Spinal cord (tissue), 10 donors: ENCODE measurements at places on chromosomes 4 and X. TPM values are rescaled to one million over a fixed set of nuclear protein-coding genes. Genes with fewer than 3 reads are reported as not detected.

Gene MTMR8
- total RNA-seq, result 4.5 TPM

Gene FAM9C
- 0.10 TPM for total RNA-seq

Gene ZFP92
- 1.8 TPM for total RNA-seq

Gene CT45A3
- total RNA-seq, result 0.33 TPM

Gene ERCC6L
- total RNA-seq, result 1.7 TPM

- H3K27me3 ChIP-seq, result no peaks in the 10 kb centered on the region
- DNase-seq, result no peak
- H3K4me1 ChIP-seq, result no peaks in the 10 kb centered on the region
- no peaks in the 10 kb centered on the region for H3K36me3 ChIP-seq
- no peak overlapping the region for H3K4me3 ChIP-seq
- H3K27ac ChIP-seq, result no peak overlapping the region
Measured at GRCh38 chr4:81621490-81621889, 149.8 kb upstream of the RASGEF1B start.

DNA sequence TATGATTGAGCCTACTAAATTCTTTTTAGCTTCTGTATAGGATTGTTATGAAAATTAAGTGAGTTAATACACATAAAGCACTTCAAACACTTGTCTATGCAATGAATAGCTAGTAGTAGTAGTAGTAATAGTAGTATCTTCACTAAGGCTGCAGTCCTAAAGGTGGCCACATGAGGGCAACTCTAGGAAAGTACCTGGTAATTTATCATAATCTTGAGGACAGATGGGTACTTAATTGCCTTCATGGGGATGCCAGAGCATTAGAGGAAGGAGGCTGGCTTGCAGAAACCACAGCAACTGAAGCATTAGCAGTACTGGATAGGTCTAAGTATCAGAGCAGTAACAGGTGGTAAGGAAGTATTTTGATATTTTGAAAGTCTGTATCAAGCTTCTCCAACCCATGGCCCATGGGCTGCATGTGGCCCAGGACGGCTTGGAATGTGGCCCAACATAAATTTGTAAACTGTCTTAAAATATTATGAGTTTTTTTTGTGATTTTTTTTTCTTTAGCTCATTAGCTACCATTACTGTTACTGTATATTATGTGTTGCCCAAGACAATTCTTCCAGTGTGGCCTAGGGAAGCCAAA is 17.3 kb downstream of the NIPAL1 start:
- no peaks in the 10 kb centered on the region for H3K27me3 ChIP-seq
- DNase-seq, result no peak
- no peak overlapping the region for H3K4me3 ChIP-seq
- H3K4me1 ChIP-seq, result no peaks in the 10 kb centered on the region
- H3K27ac ChIP-seq, result no peak overlapping the region

- no peak for DNase-seq
- H3K4me1 ChIP-seq, result no peaks in the 10 kb centered on the region
- no peaks in the 10 kb centered on the region for H3K27me3 ChIP-seq
Measured at GRCh38 chr4:176013476-176014247, 52.0 kb upstream of the WDR17 start.

GRCh38 chrX:118499295-118499694 is 3.7 kb downstream of the DOCK11 start:
- H3K4me1 ChIP-seq, result peaks cover 10% of the 10 kb centered on the region
- no peak overlapping the region for H3K4me3 ChIP-seq
- no peak for DNase-seq
- H3K27ac ChIP-seq, result no peak overlapping the region
- H3K27me3 ChIP-seq, result peaks cover 11% of the 10 kb centered on the region
- no peaks in the 10 kb centered on the region for H3K36me3 ChIP-seq

DNA sequence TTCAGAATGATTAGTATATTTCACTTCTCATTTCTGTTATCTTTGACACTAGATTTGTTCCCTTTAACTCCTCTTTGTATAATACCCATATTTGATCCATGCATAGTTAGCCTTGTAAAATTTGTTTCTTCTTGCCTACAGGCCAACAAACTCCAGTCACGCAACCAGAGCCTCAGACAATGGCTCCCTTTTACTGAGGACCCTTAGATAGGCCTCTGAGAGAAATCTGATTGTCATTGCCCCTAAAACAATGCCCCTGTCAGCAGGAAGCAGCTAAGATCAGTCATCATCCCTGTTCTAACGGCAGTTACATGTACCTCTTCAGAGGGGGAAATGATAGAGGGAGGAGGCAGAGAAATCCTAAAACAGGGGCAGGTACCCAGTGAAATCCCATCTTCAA is 190.6 kb upstream of the TENT5D start:
- no peaks in the 10 kb centered on the region for H3K36me3 ChIP-seq
- no peak for DNase-seq
- H3K27ac ChIP-seq, result no peak overlapping the region
- no peaks in the 10 kb centered on the region for H3K4me1 ChIP-seq
- H3K4me3 ChIP-seq, result no peak overlapping the region

DNA sequence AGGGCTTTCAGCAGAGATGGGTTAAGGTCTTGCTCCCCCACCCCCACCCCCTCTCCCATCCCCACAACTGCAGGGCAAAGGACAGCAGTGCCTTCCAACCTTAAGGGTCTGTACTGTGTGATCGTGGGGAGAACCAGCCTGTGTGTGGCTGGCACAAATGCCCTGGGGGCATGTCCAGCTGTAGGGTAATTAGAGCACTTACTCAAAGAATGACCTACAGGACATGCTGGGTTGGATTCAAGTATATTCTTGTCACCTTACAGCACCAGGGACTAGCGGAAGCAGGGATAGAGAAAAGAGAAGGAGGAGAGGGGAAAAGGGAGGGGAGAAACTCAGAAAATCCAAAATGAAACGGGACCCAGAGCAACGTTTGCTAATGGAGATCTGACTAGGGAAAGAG is 191.3 kb upstream of the GATB start:
- H3K27me3 ChIP-seq, result no peaks in the 10 kb centered on the region
- no peak overlapping the region for H3K27ac ChIP-seq
- H3K4me3 ChIP-seq, result no peak overlapping the region
- DNase-seq, result no peak

DNA sequence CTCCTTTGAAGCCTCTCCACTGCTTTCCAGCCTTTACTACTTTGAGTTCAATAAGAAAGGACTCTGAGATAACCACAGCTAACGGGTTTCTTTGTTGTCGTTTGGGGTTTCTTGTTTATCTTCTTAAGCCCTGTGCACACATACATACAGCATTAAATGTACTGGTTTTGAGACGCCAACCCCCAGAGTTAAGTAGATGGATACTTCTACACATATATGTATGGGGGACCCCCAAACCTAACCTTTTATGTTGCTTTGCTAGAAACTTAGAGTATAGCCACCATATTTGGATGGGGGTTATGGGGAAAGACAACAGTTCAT is 697 bp downstream of the CEP135 start:
- no peaks in the 10 kb centered on the region for H3K27me3 ChIP-seq
- H3K36me3 ChIP-seq, result no peaks in the 10 kb centered on the region
- no peak for DNase-seq
- no peaks in the 10 kb centered on the region for H3K4me1 ChIP-seq
- peak overlapping the region; percentile 94 for H3K27ac ChIP-seq
- peak overlapping the region; percentile 73 for H3K4me3 ChIP-seq

DNA sequence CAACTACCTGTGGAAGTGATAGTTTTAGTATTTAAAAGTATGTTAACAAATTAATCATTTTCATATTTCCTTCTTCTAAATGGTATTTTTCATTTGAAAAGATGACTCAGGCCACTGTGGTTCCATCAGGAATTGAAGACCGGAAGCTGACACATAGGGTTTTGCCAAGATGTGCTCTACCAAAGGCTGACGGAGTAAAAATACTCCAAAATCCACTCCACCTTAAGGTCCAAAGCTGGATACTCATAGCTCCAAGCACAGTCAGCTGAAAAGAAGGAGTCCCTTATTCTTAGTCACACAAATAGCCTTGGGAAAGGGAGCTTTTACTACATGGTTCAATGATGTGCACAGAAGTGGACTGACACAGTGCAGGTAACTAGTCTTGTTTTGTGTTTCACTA is 472.0 kb downstream of the ARAP2 start:
- no peaks in the 10 kb centered on the region for H3K4me1 ChIP-seq
- no peaks in the 10 kb centered on the region for H3K36me3 ChIP-seq
- H3K27me3 ChIP-seq, result no peaks in the 10 kb centered on the region
- H3K4me3 ChIP-seq, result no peak overlapping the region
- no peak overlapping the region for H3K27ac ChIP-seq
- no peak for DNase-seq

- H3K27me3 ChIP-seq, result no peaks in the 10 kb centered on the region
- H3K36me3 ChIP-seq, result no peaks in the 10 kb centered on the region
- DNase-seq, result no peak
- no peaks in the 10 kb centered on the region for H3K4me1 ChIP-seq
- H3K4me3 ChIP-seq, result no peak overlapping the region
Measured at GRCh38 chr4:85358831-85359230, 116.1 kb upstream of the ARHGAP24 start.

DNA sequence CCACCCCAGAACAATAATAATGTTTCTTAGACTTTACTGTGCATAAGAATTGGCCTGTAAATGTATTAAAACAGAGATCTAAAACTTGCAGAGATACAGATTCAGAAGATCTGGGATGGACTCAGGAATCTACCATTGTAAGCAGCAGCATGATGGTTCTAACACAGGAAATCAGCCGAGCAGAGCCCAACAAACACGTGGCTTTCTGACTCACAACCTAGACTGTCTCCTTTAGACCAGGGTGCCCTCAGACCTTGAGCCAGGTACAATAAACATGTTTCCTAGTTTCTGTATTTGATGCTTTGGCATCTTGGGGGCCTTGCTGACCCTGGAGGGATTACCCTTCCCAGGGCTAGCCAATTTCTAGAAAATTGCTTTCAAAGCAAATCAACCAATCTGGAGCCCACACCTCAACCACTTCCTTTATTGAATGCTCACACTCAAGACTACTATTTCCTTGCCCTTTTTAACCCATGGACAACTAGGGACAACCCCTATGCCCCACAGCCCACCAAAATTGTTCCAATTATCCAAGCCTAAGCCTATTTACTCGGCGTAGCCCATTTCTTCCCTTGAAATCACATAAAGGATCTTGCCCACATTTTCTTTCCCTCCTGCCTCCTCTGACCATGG is 80.5 kb downstream of the TBC1D9 start:
- no peak overlapping the region for H3K27ac ChIP-seq
- no peak for DNase-seq
- no peak overlapping the region for H3K4me3 ChIP-seq

GRCh38 chrX:78123190-78123589 is 16.3 kb downstream of the TAF9B start:
- H3K36me3 ChIP-seq, result peaks cover 6% of the 10 kb centered on the region
- H3K4me3 ChIP-seq, result no peak overlapping the region
- no peaks in the 10 kb centered on the region for H3K4me1 ChIP-seq
- DNase-seq, result no peak

DNA sequence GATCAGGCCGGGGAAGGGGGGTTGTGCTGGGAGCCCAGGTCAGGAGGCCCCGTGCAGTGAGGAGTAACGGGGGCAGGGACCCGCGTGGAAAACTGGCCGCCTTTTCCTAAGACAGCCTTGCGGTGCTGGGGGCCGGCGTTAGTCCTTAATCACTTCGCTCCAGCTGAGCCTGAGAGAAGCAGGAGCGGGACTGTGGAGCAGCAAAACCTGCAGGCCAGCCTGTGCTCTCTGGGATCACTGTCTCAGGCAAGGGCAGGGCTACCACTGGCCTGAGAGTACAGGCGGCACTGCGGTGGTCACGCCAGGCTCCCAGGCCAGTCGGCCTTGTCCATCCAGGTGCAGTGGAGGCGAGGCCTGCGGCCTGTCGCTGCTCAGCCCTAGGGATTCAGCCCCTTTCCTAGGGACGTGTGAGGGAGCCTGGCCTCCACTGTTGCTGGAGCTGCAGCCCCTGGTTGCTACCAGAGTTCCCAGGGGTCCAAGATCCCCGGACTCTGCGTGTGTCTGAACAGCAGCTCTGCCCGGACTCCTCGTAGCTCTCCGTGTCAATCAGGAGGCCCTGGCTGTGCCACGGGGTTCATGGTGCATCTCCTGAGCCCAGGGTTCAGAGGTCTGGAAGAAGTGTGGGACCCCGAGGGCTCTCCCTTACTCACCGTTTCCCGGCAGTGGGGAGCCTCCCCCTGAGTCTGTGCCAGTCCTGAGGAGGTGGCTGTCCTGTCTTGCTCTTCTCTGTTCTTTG is 2141.7 kb upstream of the TENM3 start:
- H3K4me1 ChIP-seq, result no peaks in the 10 kb centered on the region
- H3K27me3 ChIP-seq, result no peaks in the 10 kb centered on the region
- peaks cover 3% of the 10 kb centered on the region for H3K36me3 ChIP-seq
- H3K4me3 ChIP-seq, result no peak overlapping the region
- DNase-seq, result no peak

DNA sequence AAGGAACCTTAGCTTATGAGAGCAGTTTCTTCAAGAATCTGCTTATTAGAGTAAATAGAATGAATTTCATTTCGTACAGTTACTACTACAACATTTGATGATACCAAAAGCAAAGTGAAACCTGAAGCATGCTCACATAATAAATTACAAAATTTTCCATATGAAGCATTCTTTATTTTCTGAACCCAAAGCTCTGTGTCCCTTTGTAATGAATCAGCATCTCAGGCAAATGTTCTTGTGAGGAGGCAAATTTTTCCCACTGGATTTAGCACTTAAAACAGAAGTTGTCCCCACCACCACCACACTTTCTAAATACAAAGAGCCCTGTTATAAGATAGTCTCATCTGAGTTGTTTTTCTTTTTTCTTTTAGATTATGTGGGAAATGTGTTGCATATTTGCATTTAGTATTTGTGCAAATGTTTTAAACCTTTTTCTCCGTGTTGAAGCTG is 70.7 kb upstream of the NFKB1 start:
- peak overlapping the region; percentile 59 for H3K27ac ChIP-seq
- peak overlapping the region; percentile 59 for H3K4me3 ChIP-seq
- DNase-seq, result peak; percentile 38
- H3K27me3 ChIP-seq, result no peaks in the 10 kb centered on the region

DNA sequence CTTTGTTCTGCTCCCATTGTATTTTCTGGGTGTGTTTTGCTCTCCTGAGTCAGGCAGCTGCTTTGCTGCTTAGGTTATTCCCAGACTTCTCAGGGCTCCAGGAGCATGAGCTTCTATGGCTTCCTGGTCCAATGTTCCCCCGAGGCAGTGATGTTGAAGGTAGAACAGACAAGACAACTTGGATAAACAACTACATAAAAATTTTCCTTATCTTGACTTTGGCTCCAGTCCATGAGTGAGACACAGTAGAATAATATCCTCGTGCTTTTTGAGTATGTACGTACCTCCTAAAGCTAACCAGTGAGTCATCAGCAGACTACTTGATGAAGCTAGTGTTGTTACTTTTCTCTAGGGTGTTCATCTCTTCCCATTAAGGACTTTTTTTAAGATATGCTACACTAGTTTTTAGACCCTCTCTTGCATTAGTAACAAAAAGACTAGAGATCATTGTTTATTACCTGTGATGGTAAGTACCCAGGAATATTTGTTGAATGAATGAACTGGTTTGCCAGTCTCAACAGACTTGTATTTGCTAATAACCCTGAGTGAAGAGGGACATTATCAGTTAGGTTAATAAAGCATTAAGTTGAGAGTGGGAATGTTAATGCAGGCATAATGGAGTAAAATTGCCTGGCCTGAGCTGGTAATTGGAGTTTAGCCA is 131.9 kb downstream of the FHIP1A start:
- no peaks in the 10 kb centered on the region for H3K4me1 ChIP-seq
- no peak overlapping the region for H3K4me3 ChIP-seq
- peak; percentile 24 for DNase-seq
- no peaks in the 10 kb centered on the region for H3K36me3 ChIP-seq
- no peaks in the 10 kb centered on the region for H3K27me3 ChIP-seq
- H3K27ac ChIP-seq, result no peak overlapping the region

GRCh38 chr4:106494066-106494465 is 125.5 kb upstream of the GIMD1 start:
- H3K36me3 ChIP-seq, result no peaks in the 10 kb centered on the region
- no peak for DNase-seq
- H3K4me3 ChIP-seq, result no peak overlapping the region
- no peaks in the 10 kb centered on the region for H3K4me1 ChIP-seq
- no peak overlapping the region for H3K27ac ChIP-seq
